ENCODE measurements at places on chromosomes 13 and 19. TPM values are rescaled to one million over a fixed set of nuclear protein-coding genes. Genes with fewer than 3 reads are reported as not detected.
A peak's percentile ranks its signal among the peaks of the same experiment; 100 is the strongest.

Gene C19orf33
- total RNA-seq, result not detected

- peaks cover 11% of the 10 kb centered on the region for H3K36me3 ChIP-seq
- H3K27me3 ChIP-seq, result no peaks in the 10 kb centered on the region
- H3K27ac ChIP-seq, result no peak overlapping the region
- H3K4me3 ChIP-seq, result no peak overlapping the region
- DNase-seq, result no peak
Observed at GRCh38 chr13:95740979-95741320, 64.0 kb downstream of the DNAJC3 start.

Gene ADGRL1
- 4.3 TPM for total RNA-seq

- no peaks in the 10 kb centered on the region for H3K27me3 ChIP-seq
- no peak overlapping the region for H3K4me3 ChIP-seq
- peaks cover 4% of the 10 kb centered on the region for H3K4me1 ChIP-seq
- DNase-seq, result no peak
- H3K27ac ChIP-seq, result no peak overlapping the region
Observed at GRCh38 chr19:45070861-45071544, 5.3 kb downstream of the ZNF296 start.

GRCh38 chr19:13159713-13160112, 9.5 kb downstream of the IER2 start:
- no peaks in the 10 kb centered on the region for H3K27me3 ChIP-seq
- H3K4me3 ChIP-seq, result peak overlapping the region; percentile 36
- H3K36me3 ChIP-seq, result peaks cover 12% of the 10 kb centered on the region
- peak overlapping the region; percentile 68 for H3K27ac ChIP-seq
- DNase-seq, result no peak

Gene FBXL3
- total RNA-seq, result 37.0 TPM

Gene SIGLEC9
- not detected for total RNA-seq

Gene WDFY2
- 11.9 TPM for total RNA-seq

DNA sequence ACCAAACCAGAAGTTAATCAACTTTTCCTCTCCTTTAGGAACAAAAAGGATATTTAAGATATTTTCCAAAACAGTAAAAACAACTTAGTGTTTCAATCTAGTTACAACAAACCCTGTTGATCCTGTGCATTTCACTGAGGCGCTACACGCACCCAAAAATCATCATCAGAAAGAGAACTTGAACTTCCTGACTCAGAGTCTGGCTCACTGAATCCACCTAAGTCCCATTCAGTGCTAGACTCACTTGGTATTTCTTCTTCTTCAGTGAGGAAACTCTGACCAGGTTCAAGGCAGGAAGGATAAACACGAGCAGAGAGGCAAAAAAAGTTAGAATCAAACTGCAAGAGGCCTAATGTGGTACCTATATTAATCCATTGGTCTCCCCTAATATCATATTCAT, 2.2 kb downstream of the KBTBD6 start:
- peaks cover 35% of the 10 kb centered on the region for H3K4me1 ChIP-seq
- DNase-seq, result no peak
- H3K27me3 ChIP-seq, result no peaks in the 10 kb centered on the region
- H3K36me3 ChIP-seq, result peaks cover 16% of the 10 kb centered on the region
- H3K27ac ChIP-seq, result peak overlapping the region; percentile 48
- H3K4me3 ChIP-seq, result peak overlapping the region; percentile 94

- DNase-seq, result peak; percentile 66
- H3K27ac ChIP-seq, result peak overlapping the region; percentile 95
- H3K4me1 ChIP-seq, result peaks cover 76% of the 10 kb centered on the region
- no peaks in the 10 kb centered on the region for H3K27me3 ChIP-seq
- H3K36me3 ChIP-seq, result no peaks in the 10 kb centered on the region
Observed at GRCh38 chr19:18495204-18495911, 26.5 kb downstream of the ELL start.

GRCh38 chr13:105735281-105735680, 800.2 kb downstream of the EFNB2 start:
- H3K4me1 ChIP-seq, result no peaks in the 10 kb centered on the region
- no peak overlapping the region for H3K4me3 ChIP-seq
- H3K27me3 ChIP-seq, result no peaks in the 10 kb centered on the region
- no peak for DNase-seq

DNA sequence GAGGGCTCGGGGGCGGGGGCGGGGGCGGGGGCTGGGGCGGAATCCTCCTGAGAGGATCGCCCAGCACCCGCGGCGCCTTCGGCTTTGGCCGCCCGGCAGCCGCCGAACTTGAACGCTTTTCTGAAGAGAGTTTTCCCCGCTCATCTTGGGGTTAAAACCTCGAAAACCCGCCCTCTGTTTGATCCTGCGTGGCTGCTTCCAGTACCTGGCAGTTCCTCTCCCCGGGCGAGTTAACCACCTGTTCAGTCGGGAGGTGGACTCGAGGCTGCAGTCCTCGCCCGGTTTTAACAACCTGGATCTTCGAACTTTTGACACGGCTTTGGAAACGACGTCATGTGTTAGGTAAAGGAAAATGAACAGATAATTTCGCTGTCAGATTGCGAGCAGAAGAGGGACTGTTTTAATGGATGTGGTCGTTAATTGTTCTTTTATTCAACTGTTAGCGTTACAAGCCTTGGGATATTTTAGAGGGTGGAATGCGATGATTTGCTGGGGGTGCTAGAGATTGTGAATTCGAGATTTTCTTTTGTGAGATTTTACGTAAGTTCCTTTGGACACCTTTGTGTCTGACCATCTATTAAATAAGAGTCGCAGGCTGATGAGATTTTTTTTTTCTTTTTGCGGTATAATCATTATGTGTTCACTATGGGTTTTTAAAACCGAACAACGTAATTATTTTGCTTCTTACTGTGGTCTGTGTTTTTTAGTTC, 1.0 kb downstream of the FNDC3A start:
- no peaks in the 10 kb centered on the region for H3K27me3 ChIP-seq
- peak overlapping the region; percentile 96 for H3K27ac ChIP-seq
- H3K36me3 ChIP-seq, result peaks cover 45% of the 10 kb centered on the region
- peak overlapping the region; percentile 87 for H3K4me3 ChIP-seq
- no peak for DNase-seq
- peaks cover 39% of the 10 kb centered on the region for H3K4me1 ChIP-seq

DNA sequence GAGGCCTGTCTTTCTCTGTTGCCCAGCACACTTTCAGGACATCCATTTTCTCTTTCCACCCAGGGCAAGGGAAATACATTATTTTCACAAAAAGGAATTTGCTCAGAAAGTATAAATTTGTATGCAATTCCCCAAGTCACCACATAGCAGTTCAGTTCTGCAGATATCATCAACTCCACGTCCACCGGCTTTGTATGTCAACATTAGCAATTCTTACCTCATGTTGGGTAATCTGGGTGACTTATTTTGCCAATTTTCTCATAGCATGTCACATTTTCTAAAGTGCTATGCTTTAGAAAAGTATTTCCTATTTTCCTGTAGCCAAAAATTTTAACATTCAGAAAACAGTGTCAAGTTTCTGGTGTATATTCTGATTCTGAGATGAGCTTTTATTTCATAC, 501.8 kb downstream of the EFNB2 start:
- DNase-seq, result no peak
- H3K4me1 ChIP-seq, result no peaks in the 10 kb centered on the region
- no peak overlapping the region for H3K27ac ChIP-seq
- H3K27me3 ChIP-seq, result no peaks in the 10 kb centered on the region
- H3K36me3 ChIP-seq, result no peaks in the 10 kb centered on the region

Gene MICOS13
- total RNA-seq, result 49.1 TPM

Gene EFNA2
- total RNA-seq, result not detected

- H3K36me3 ChIP-seq, result peaks cover 5% of the 10 kb centered on the region
- H3K4me3 ChIP-seq, result no peak overlapping the region
- no peak overlapping the region for H3K27ac ChIP-seq
- H3K4me1 ChIP-seq, result no peaks in the 10 kb centered on the region
- H3K27me3 ChIP-seq, result no peaks in the 10 kb centered on the region
- no peak for DNase-seq
Observed at GRCh38 chr19:56987184-56987583, 132.6 kb upstream of the USP29 start.

Gene MAP4K1
- total RNA-seq, result 497 TPM

GRCh38 chr13:95642028-95642621, 2.4 kb downstream of the DZIP1 start:
- no peak for DNase-seq
- no peaks in the 10 kb centered on the region for H3K36me3 ChIP-seq
- peaks cover 12% of the 10 kb centered on the region for H3K4me1 ChIP-seq
- no peak overlapping the region for H3K27ac ChIP-seq
- no peak overlapping the region for H3K4me3 ChIP-seq

DNA sequence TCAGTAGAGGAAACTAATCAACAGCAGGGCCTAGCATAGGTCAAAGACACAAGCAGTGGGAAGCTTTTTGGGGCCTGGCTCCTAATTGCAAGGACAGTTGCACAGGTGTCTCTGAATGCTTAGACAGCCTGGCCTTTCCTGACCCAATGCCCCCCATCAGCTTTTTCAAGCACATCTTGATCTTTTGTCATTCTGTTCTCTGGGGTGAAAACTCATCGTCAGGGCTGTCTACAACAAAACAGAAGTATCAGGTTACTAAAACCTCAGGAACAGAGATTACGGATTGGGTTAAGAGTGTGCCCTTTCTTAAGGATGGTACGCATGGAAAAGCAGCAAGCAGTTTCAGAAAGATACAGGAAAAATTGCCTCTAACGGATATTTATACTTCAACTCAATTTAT, 8.3 kb upstream of the ZNF254 start:
- H3K27me3 ChIP-seq, result no peaks in the 10 kb centered on the region
- peaks cover 47% of the 10 kb centered on the region for H3K36me3 ChIP-seq
- no peak overlapping the region for H3K27ac ChIP-seq

DNA sequence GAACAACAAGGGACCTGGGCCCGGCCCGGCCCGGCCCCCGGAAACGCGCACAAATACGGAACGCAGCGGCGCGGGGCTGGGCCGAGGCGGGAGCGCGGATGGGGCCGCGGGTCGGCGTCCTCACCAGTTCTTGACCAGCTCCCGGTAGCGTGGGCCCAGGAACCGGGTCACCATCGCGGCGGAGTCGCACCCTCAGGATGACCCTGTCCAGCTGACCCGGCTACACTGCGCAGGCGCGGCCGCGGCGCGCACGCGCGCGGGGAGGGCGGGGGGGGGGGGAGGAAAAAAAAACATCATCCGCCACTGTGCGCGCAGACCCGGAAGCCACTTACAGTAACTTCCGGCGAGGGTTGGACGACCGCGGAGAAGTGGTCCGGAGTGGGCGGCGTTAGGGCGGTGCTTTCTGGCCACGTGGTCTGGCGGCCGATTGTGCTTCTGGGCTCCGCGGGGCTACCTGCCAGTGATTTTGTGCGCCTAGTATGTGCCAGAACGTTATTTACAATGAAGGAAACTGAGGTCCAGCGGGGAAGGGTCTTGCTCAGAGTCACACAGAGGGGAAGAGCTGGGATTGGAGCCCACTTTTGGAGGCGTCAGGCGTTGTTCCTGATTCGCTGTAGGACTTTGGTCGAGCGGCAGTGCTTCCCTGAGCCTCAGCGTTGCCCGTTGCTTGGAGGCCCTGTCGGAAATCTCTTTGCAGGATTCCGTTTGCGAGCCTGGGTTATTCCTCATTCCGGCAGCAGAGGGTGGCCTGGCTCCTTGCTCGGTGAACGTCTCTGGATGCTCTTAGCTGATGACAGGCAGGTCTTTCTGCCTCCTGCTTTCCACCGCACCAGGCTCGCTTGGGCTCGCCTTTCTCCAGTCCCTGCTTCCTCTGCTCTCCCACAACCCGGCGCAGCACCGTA, at the start of gene UQCR11:
Gene UQCR11 (minus strand): TSS at position 227 of the 902 bp plus-strand sequence. CDS start 53 bp downstream, at position 174.
- H3K27ac ChIP-seq, result peak within 1 kb of the TSS; percentile 98
- no peaks in the 10 kb centered on the region for H3K27me3 ChIP-seq
- peak within 1 kb of the TSS; percentile 92 for H3K4me3 ChIP-seq
- H3K36me3 ChIP-seq, result peaks cover 9% of the 10 kb centered on the region

DNA sequence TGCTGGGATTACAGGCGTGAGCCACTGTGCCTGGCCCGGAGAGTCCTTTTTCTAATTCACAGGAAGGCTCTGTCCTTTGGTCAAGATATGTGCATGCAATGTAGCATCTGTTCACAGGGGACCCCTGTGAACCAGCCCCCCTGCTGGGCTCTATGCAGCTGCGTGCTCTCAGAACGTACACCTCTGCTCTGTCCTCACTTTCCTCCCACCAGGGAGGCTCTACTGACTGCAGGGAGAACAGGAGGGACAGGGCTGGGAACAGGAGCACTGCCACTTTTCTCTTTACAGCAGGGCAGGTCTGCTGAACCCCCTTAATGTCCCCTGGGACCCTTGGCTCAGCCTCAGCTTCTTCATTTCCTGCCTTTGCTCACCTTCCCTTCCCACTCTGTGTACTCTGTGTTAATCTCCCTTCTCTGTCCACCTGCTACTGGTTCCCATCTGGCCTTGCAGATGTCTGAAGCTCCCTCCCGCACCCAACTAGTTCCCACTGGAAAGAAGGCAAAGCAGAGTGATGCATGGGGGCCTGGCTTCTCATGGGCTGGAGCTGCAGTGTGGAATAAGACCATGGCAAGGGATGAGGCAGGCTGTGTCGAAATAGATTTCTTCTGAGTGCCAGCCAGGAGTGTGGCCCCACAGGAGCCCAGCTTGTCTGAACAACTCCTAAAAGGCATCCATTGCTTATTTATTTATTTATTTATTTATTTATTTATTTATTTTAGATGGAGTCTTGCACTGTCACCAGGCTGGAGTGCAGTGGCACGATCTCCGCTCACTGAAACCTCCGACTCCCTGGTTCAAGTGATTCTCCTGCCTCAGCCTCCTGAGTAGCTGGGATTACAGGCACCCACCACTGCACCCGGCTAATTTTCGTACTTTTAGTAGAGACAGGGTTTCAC, 7.2 kb downstream of the ADGRE2 start:
- H3K36me3 ChIP-seq, result no peaks in the 10 kb centered on the region
- peaks cover 3% of the 10 kb centered on the region for H3K4me1 ChIP-seq
- H3K4me3 ChIP-seq, result no peak overlapping the region
- peaks cover 9% of the 10 kb centered on the region for H3K27me3 ChIP-seq

GRCh38 chr19:45526143-45526542, 18.9 kb downstream of the VASP start:
- peaks cover 25% of the 10 kb centered on the region for H3K4me1 ChIP-seq
- no peak for DNase-seq
- H3K27me3 ChIP-seq, result no peaks in the 10 kb centered on the region
- no peak overlapping the region for H3K4me3 ChIP-seq
- H3K27ac ChIP-seq, result no peak overlapping the region

GRCh38 chr19:12668932-12669269, 2.3 kb downstream of the WDR83 start:
- peak; percentile 80 for DNase-seq
- peaks cover 16% of the 10 kb centered on the region for H3K36me3 ChIP-seq

Gene C19orf25
- 48.9 TPM for total RNA-seq

DNA sequence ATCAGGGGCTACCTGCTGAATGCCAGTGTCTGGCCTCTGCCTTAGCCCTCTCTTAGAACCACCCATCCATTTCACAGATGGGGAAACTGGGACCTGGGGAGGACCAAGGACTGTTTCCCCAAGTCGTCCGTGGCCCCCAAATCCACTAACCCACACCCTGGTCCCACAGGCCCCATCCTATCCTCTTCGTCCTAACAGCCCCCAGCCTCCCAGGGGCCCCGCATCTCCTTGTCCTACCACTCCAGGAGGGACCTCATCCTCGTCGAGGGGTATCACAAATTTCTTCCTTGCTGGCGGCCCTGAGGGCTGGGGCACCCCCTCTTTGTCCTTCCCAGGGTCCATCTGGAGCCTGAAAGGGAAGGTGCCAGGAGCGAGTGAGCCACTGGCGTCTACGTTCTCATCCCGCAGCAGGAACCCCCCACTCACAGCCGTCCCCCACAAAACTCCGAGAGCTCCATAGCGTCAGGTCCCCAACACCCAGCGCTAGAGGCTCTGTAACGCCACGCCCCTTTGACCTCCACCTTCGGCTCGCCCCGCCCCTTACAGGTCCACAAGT, 606 bp downstream of the ERCC1 start:
- peak overlapping the region; percentile 93 for H3K27ac ChIP-seq
- peak overlapping the region; percentile 93 for H3K4me3 ChIP-seq
- no peak for DNase-seq
- peaks cover 6% of the 10 kb centered on the region for H3K36me3 ChIP-seq

Gene DHRS12
- 6.0 TPM for total RNA-seq

- no peaks in the 10 kb centered on the region for H3K36me3 ChIP-seq
- no peaks in the 10 kb centered on the region for H3K4me1 ChIP-seq
- H3K27me3 ChIP-seq, result peaks cover 21% of the 10 kb centered on the region
- DNase-seq, result no peak
Observed at GRCh38 chr19:1312767-1313694, 27.4 kb downstream of the EFNA2 start.

Gene GGN
- not detected for total RNA-seq
